Skin of body (tissue), 3 donors: ENCODE measurements at places on chromosomes 12 and 14.

- peak; percentile 35 for DNase-seq
Observed at GRCh38 chr12:20602641-20603391, 92.3 kb upstream of the SLCO1C1 start.

- DNase-seq: peak; percentile 94
Observed at GRCh38 chr12:54016478-54016964, 7.7 kb downstream of the HOXC8 start.

DNA sequence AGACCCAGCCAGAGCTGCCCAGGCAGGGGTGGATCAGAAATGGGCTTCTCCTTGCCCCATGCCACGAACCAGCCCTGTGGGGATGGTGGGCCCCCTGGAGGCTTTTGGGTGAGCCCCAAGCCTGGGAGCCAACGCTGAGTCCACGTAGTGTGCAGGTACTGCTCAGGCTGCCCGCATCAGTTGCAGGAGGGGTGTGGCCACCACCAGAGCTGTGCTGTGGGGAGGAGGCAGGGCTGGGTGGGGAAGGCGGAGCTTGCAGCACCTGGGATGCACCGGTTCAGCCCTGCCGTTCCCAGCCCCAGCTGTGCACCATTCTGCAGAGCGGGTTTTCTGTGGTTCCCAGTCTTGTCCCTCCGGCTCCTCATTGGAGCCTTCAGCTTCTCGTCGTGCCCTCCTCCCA lies 36.3 kb downstream of the IL31 start:
- DNase-seq: no peak

DNA sequence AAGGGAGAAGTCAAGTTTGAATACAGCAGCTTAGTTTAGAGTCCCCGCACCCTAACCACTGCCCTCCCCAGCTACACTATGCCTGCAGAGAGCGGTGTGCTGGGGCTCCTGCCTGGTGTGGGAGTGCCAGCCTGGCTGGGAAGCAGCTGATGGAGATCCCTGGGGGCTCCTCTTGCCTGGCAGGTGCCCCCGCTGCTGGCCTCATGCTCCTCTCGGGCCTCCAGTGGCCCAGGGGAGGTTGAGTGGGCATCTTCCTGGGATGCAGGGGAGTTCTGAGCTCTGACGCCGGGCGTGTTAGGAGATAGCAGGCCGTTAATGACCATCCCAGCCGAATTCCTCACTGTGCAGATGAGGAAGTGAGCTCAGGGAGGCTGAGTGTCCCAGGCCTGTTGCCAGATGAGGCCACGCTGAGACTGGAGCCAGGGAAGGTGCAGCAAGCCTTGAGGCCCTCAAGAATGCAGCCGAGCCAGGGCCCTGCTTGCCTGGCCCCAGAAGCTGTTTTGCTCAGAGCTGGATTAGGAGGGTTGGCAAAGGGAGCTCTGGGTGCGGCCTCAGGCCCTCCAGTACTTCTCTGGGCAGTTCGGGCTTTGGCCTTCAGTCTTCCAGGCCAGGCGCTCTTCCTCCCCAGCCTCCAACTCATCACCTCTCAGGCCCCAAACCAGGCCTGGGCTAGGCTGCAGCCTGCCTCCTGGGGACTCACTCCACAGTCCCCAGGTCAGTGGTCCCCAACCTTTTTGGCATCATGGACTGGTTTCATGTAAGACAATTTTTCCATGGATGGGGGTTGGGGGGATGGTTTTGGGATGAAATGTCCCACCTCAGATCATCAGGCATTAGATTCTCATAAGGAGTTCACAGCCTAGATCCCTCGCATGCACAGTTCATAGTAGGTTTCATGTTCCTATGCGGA lies 6.6 kb upstream of the CYP46A1 start:
- no peak for DNase-seq

DNA sequence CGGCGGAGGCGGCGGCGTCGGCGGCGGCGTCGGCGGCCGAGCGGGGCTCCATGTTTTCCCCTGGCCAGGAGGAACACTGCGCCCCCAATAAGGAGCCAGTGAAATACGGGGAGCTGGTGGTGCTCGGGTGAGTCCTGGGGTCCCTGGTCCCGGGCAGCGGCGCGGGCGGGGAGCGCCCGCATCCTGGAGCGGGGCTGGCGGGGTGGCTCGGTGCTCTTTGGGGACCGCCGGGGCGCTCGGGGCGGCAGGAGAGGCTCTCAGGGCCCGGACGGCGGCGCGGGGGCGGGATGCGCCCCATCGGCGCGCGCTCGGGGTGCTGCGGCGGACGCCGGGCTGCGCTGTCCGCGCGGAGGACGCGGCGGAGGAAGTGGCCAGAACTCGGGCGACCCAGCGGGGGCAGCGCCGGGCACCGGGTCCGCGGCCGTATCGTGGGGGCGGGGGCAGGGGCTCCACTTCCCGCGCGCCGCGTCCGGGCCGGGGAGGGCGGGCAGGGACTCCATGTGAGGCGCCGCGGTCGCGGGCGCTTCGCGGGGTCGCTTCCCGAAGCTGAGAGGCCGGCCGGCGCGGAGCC lies 485 bp downstream of the PELI2 start:
- no peak for DNase-seq

DNA sequence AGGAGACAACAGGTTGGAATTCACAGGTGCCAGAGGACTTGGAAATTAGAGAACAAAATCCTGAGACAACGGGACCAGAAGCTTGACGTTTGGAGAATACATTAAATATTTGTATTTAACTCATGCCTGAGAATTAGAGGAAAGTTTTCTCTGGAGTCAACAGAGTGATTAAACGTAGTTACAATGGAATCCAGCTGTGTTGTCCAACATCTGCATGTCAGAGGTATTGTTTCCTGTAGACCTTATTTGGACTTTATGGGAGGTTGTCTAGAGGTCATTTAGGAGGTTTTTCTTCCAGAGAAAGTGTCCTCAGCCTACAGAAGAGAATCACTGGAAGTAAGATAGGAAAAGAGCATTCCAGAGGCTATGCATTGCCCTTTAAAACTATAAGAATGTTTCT lies 45.1 kb upstream of the RERGL start:
- peak; percentile 11 for DNase-seq
